GOT3 (cell line): ENCODE measurements at places on chromosomes 3 and 15.

- DNase-seq = peak; percentile 59
Observed at GRCh38 chr15:39472621-39473297, 108.1 kb upstream of the THBS1 start.

DNA sequence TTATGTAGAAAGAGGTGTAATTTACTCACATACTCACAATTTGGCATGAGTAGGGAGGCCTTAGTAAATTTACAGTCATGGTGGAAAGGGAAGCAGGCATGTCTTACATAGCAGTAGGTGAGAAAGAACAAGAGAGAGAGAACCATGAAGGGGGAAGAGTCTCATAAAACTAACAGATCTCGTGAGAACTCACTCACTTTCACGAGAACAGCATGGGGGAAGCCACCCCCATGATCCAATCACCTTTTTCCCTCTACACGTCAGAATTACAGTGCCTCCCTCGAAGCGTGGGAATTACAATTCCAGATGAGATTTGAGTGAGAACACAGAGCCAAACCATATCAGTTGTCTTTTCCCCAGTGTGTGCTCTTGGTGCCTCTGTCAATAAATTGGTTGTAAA lies 855.3 kb downstream of the TBL1XR1 start:
- DNase-seq = no peak

DNA sequence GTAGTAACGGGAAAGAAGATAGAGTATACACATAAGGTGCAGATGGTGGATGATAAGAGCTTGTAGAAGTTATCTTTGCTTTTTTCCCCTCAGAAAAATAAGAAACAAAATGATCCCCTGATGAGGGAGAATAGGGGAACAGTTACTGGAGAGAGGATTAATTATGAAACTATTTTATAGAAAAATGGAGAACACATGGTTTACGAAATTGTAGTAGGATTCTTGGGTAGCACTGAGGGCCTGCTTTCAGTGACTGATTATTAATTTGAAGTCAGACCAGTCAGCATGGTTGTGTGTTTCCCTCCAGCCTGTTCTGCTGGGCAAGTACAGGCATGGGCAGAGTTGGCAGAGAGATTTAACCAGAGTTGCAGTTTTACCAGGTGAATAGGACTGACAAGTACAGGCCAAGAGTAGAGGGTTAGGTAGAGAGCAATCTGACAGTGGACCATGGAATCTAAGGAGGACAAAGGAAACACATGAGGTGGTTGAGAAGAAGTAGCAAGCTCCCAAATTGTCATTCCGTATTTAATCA lies 5.9 kb downstream of the SLC49A4 start:
- DNase-seq = no peak

GRCh38 chr15:42581272-42581730 lies 5.9 kb downstream of the STARD9 start:
- DNase-seq = no peak

DNA sequence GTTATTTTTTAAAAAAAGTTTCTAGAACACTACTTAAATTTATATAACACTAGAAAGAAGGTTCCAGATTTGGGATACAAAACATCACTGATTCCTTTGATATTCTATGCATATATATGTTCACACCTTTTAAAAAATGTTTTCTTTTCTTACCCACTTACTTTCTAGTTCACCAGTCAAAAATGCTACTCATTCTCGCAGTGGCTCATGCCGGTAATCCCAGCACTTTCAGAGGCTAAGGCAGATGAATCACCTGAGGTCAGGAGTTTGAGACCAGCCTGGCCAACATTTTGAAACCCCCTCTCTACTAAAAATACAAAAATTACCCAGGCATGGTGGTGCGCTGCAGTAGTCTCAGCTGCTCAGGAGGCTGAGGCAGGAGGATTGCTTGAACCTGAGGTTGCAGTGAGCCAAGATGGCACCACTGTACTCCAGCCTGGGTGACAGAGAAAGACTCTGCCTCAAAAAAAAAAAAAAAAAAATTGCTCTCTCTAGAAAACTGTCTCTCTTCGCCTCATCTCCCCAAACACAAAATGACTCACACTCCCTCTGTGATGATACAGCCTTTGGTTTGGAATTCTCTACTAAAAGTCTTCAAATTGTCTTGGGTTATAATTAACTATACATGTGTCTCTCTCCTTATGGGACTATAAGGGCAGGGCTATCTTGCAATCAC lies 52.6 kb upstream of the TGFBR2 start:
- no peak for DNase-seq

- no peak for DNase-seq
Observed at GRCh38 chr15:85120351-85121113, 138.9 kb downstream of the PDE8A start.

GRCh38 chr15:51561271-51561670 lies 61.3 kb downstream of the DMXL2 start:
- DNase-seq = no peak

DNA sequence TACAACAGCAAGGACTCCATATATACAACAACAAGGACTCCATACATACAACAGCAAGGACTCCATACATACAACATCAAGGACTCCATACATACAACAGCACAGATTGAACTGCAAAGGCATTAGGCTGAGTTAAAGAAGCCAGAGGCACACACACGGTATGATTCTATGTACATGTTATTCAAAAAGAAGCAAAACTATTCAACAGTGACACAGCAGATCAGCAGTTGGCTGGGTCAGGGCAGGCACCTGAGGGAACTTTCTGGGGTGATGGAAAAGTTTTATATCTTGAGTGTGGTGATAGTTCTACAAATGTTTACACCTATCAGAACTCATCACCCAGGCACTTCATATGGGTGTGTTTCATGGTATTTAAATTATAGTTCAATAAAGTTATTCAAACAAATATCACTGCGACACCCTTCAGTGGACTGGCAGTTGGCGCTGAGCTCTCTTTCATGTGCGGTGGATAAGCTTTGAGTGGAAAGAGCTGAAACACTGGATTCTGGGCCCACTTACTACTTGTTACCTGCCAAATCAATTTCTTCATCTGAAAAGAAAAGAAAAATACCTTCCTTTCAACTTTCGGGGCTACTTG lies 28.0 kb downstream of the RFTN1 start:
- DNase-seq = no peak

DNA sequence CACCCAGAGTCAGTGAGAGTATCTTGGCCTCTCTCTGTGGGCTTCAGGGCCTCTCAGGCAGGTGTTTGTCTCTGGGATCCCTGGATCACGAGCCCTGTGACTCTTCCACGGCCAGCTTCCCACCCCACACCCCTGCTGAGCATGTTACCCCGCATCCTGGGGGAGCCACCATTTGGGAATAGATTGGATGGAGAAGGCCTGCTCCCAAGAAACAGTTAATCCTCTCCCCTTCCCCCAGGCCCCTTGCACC lies 15.5 kb upstream of the SRP14 start:
- DNase-seq = no peak

GRCh38 chr3:42486814-42487565 lies 15.5 kb upstream of the VIPR1 start:
- no peak for DNase-seq

DNA sequence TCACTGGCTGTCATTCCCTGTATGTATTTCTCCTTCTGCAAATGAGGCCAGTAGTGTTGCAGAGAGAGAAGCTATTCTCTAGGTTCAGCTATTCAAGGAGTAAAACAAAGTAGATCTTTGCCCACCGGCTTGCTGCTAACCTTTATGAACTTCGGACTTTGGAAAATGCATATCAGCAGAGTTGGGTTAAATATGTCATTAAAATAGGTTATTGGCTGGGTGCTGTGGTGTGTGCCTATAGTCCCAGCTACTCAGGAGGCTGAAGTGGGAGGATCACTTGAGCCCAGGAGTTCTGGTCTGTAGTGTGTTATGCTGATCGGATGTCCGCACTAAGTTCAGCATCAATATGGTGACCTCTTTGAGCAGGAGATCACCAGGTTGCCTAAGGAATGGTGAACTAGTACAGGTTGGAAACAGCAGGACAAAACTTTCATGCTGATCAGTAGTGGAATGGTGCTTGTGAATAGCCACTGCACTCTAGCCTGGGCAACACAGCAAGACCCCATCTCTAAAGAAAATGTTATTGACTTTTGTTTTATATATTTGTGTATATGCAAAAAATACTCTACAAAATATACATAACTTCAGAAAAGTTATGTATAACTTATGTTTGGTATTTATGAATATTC lies 53.4 kb downstream of the SACM1L start:
- DNase-seq = no peak

DNA sequence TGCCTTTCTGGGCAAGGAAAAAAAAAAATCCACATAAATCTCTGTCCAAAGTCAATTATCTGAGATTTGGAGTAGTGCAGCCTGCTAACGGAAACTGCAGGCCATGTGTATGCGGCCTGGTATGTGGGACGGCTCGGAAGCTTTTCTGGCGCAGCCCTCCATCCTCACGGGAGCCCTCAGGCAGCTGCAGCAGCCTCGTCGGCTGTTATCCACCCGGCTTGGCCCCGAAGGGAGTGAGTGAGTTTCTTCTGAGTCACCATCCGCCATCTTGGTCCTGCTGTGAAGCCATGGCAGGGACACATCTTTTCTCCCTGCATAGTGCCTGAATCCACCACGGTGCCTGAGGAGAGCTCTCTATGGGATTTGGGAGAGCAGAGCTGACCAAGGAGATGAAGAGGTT lies 62.8 kb downstream of the POLR2M start:
- no peak for DNase-seq

DNA sequence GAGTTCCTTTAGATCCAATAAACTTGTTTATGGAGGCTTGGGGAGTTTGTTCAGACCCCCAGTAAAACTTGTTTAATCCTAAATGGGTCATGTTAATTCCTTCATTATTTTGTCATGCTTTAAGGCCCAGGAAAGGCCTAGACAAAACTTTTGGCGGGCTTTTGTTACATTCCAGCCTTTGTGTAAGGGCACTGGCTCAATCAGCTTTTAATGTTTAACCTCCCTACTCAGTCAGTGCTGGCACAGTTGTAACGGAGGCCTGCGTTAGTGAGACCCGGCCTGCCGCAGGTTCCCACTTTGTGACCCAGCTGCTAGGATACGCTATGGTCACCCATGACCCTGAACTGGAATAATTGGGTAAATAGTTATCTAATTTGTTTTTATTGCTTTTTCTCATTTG lies 59.2 kb downstream of the OXSM start:
- no peak for DNase-seq

GRCh38 chr3:138180375-138181029 lies 5.8 kb upstream of the DBR1 start:
- DNase-seq = no peak

- no peak for DNase-seq
Observed at GRCh38 chr3:5201536-5201935, 14.0 kb downstream of the EDEM1 start.

- peak; percentile 44 for DNase-seq
Observed at GRCh38 chr3:44477312-44478030, at the start of gene ZNF445. ZNF445 (minus strand) TSS chr3:44477670; CDS start chr3:44455549, 22,121 bp downstream.

- no peak for DNase-seq
Observed at GRCh38 chr3:187019542-187020072, 89.3 kb downstream of the ST6GAL1 start.

DNA sequence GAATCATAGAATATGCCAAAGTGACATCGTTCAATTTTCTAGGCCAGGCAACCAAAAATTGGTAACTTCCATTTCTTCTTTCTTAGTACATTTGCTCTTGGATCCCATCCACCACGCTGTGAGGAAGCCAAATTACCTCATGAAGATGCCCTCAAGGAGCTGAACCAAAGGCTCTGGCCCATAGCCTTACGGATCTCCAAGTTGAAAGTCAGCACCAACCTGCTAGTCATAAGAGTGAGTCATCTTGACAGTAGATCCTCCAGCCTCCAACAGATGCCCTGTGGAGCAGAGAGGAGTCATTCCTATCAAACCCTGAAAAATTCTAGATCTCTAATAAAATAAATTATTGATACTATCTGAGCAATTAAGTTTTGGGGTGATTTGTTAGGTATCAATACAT lies 322.5 kb upstream of the COL8A1 start:
- no peak for DNase-seq

GRCh38 chr15:31470756-31471155 lies 144.1 kb downstream of the KLF13 start:
- DNase-seq = no peak

DNA sequence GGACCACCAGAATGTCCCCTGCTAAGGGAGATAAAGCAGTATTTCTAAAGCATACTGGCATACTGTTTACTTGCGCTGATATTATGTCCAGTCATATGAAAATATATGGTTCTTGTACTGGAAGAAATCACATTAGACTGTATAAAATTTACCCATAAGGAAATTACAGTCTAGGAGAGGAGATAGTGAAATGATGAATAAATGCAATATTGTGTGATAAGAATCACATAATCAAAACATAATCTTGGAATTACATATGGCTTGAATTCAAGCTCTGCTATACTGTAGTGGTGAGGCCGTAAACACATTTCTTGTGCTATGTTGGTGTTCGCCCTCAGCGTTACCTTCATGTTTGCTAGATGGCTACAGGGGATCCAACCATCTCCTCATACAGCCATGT lies 20.7 kb upstream of the TGFBR2 start:
- no peak for DNase-seq

DNA sequence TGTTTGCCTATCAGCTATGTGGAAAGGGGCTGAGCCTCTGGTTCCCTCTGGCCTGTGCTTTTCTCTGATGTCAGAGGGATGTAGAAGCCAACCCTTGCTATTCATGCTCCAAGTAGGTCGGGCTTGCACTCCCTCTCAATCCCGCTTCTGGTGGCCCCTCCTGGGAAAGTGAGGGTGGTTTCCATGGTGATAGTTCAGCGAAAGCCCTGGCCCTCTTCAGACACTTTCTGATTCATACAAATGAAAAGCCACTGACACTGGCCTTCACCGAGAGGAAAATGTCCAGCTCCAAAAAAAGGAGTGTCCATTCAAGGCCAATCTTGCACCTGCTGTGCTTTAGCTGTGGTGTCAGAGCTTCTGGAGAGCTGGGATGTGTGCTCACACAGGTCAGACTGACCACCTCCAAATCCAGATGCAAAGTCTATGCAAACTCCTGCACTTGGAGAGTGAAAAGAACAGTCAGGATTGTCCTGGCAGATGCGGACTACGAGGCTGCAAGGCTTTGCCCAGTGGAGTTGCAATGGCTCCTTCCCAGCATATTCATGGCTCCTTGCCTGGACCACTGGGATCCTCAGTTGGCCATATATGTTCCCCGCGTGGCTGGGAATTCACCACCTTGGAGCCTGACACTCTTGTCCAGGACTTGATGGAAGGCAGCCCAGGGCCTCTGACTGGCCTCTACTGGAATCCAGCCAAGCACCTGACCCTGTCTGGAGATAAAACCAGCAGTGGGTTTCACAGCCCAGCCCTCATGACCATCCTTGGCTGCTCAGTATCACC lies 96.6 kb downstream of the CEMIP start:
- DNase-seq = no peak

DNA sequence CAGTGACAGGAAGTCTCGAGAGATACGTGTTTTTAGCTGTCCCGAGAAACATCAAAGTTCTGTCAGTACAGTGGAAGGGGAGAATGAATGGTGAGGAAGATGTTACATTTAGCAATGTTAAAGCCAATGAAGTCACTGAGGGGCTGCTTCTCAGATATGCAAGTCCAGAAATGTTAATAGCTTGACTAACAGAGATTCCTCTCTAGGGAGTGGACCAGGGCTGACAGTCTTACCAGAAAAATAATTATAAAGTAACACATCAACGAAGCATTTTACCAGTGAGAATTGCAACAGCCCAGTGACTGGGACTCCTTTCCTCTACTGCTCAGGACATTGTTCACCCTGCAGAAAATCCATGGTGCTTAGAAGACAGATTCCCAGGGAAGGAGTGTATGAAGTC lies 23.9 kb downstream of the GALNT15 start:
- no peak for DNase-seq

- DNase-seq = no peak
Observed at GRCh38 chr3:124939661-124940060, 5.1 kb upstream of the MUC13 start.
